ENCODE measurements at places on chromosomes 7 and 10.

DNA sequence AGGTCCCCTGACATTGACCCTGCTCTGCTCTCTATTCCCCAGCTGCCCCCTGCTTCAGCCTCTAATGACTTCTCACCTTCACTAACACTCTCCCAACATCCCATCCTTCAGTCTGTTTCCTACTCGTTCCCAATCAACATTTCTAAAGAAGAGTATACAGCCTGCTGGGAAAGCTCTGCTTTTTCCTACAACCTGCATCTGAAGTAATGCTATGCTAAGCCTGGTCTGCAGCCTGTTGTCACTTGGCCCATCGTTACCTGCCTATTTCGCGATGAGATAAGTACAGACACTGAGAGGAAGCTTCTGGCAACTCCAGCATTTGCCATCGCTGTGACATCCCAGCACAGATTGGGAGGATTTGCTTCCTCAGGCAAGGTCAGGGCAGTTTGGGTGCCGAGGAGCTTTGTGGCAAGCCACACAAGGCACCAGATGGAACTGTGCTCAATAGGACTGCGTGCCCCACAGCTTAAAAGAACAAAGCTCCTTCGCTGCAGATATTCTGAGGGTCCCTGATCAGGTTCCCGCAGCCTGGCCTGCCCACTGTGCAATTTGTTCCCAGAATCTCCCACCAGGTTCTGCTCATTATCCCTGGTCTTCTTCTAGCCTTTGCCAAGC lies 51.4 kb downstream of the PKD1L1 start:
- no peak for DNase-seq

DNA sequence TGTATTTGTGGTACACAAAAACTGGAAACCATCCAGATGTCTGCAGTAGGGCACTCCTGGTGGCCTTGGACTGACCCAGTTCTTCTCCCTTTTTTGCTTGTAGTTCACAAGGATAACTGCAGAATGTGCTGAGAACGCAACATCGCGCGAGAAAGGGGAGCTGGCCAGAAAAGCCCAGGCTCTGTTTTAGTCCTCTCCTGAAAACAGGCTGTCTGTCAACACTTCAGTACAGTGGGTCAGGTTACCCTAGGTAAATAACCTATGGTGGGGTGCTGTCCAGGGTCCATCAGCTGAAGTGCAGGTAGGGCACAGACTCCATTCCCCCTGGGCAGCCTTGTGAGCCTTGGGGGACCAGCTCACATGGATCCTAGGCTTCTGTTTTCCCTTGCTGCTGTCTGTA lies 495.8 kb downstream of the MDFIC start:
- no peak for DNase-seq

DNA sequence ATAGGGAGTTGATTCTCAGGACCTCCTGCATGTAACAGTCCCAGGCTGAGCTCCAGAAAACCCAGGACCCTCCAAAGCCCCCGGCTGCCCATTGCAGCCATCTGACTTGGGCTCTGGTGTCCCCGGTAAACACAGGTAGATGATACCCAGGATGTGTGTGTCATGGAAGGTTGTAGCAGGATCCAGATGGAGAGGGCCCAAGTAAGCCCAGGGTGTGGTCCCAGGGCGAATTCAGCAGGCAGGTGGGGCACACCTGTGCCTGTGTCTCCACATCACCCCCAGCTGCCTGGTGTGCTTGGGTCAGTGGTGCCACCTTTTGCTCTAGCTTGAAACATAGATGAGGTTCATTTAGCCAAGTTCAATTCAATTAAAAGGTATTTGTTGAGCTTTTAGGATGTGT lies 524.1 kb downstream of the GLRX3 start:
- no peak for DNase-seq

DNA sequence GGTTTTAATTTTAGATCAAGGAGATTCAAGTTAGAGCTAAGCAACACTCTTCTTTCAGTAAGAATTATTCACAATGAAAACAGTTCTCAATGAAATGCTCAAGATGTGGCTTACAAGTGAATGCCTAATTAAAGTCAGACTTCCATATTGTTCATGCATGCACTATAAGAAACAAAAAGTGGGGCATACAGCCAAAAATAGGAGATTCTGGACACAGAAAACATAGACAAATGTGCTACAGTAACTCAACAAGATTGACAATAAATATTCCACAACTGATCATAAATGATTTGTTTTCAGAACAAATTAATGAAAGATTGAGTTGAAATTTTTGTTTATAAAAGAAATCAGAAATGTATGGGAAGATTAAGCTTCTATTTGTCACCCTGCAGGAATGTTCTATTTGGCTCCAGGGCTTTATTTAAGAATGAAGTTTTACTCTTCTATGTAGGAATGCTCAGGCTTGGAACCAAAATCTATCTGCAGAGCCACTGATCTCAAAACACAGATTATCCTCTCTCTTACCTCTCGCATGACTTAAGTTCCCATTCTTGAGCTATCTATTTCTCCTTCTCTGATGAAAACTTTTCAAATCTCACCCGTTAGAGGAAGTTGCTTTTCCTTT lies 89.0 kb upstream of the PIP4K2A start:
- DNase-seq = no peak

DNA sequence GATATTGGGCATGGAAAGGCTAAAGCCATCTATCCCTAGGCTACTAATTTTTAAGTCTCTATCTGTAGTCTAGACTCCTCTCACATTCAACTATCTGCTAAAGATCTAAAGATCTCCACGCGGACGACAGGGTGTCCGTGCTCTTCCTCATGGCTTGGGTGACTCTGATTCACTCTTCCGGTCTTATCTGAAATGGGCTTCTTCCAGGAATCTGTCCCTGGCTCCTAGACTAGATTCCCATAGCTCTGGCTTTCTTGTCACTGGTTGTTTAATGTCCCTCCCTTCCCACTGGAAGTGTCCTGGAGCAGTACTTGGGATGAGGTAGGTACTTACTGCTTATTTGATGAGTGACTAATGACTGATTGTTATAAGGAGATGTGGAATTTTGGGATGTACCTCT lies 62.0 kb upstream of the PODXL start:
- DNase-seq = no peak

DNA sequence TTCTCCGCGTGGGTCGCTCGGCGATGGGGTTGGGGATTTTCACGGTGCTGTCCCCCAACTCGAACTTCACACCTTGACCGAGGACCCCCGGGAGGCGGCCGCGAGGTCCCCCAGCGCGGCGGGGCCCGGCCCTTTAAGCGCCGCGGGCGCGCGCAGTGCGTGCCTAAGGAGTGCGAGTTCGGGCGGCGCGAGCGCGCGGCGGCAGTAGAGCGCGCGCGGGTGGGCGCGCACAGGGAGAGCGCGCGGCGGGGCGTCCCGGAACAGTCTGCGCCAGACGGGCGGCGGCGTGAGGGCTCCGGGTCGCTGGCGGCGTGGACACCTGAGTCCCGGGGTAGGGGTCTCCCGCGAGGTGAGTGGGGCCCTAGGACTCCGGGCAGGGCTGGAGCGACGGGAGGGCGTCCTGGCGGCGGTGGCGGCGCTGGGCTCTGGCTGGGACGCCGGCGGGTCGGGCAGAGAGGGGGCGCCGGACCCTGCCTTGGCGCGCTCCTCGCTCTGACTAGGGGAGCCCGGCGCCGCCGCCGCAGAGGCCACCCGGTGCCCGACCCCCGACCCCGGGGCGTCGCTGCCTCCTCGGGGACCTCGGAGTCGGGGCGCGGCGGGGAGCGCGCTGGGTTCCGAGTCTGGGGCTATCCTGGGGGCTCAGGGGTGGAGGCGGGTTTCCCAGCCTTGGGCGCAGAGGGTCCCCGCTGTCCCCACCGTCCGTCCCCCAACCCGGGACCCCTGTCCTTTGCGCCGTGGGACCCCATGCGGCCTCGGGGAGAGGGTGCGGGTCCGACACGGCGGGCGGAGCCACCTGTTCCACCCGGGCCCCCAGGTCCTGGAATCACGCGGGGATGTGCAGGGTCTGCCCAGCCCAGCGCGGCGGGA lies at the start of gene PROSER2:
Gene PROSER2 (plus strand): TSS at position 235 of the 867 bp plus-strand sequence. CDS start 28,722 bp downstream, outside the sequence.
- DNase-seq = peak; percentile 46

GRCh38 chr7:121019018-121019417 lies 30.5 kb downstream of the CPED1 start:
- DNase-seq = no peak

DNA sequence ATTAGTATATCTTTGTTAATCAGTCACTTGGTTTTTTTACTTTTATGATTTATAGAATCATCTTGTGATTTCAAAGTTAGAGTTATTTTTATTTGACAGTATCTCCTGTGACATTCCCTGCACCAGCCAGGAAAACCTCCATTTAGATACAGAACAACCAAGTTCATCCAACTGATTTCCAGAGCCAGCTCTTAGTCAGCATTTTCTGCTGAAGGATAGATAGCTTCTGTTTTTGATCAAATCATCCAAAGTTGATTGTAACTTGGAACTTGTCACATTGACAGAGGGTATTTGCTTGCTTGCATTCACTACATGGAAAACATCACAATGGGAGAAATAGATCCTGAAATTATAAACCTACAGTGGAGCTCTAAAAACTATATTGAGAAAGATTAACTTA lies 122.6 kb downstream of the PON1 start:
- no peak for DNase-seq

DNA sequence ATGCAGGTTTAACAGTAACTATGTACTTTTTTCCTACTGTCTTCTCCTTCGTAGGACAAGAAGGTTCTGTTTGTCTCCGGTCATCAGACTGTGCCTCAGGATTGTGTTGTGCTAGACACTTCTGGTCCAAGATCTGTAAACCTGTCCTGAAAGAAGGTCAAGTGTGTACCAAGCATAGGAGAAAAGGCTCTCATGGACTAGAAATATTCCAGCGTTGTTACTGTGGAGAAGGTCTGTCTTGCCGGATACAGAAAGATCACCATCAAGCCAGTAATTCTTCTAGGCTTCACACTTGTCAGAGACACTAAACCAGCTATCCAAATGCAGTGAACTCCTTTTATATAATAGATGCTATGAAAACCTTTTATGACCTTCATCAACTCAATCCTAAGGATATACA lies 2.4 kb downstream of the DKK1 start:
- DNase-seq = no peak

DNA sequence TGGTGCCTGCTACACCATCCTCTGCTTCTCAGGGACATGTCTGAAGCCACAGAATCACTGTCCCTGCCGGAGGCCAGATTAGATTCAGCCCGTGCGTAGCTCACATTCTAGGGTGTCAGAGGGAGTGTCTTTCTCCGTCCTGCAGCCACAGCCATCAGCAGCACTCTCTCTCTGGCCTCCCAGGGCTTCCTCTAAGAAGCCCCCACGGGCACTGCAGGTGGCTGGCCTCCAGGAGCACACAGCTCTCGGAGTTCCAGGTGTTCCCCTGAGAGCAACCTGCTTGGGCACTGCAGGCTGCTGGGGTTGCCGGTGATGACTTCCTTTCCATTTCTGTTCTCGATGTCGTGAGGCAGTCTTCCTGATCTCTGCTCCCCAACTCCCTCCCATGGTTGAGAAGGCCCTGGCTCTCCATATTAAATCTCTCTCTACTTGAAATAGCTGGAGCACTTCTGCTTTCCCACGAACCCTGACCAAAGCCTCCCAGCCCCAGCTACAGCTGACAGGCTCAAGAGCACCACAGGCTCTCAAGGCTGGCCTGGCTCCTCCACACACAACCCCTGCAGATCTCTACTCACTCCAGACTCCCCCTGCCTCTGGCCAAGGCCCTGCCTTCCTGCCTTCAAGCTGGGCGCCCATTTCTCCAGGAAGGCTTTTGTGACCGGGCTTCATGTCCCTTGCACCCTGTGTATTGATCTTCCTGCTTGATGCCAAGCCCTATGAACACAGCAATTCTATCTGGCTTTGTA lies 49.0 kb upstream of the TMEM72 start:
- no peak for DNase-seq

DNA sequence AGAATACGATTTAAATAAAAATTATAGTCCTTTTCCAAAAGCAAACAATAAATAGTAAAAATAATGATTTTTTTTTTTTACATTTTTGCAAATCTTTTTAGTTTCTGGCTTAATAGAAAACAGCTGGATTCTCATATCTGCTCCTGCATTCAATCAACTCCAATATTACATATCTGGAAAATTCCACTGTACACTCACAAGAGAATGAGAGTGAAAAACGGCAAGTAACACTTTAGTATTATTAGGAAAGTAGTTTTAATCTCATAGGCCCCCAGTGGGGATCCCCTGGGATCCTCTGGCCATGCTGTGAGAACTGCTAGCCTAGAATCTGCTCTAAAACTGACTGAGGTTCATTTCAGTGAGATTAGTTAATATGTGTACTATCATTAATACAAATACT lies 128.6 kb upstream of the LRRN3 start:
- DNase-seq = no peak

GRCh38 chr7:128398016-128398840 lies 11.6 kb downstream of the IMPDH1 start:
- peak; percentile 33 for DNase-seq

Data from stimulated activated CD4-positive, alpha-beta T cell treated with anti-CD3 and anti-CD28 coated beads, Interleukin-4, amount 100 ng/mL, for 4 hours (primary cell).